ENCODE measurements at places on chromosomes 2 and 18.

DNA sequence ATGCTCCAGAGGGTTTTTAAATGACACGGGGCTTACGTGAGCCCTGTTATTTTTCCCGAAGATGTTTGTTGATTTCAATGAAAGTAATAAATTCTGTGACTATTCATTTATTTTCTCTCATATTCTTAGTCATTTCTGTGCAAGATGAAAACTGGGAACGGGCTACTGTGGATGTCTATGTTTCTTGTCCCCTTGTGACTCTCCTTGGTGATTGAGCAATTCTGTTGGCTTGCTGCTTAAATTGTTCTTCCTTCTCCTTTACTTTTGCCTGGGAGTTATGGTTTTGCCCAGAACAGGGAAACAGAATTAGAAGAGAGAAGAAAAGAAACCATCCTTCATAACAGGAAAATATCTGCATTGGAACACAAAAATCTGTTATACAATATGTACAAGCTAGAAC lies 508.2 kb upstream of the DSEL start:
- no peak for ATAC-seq

DNA sequence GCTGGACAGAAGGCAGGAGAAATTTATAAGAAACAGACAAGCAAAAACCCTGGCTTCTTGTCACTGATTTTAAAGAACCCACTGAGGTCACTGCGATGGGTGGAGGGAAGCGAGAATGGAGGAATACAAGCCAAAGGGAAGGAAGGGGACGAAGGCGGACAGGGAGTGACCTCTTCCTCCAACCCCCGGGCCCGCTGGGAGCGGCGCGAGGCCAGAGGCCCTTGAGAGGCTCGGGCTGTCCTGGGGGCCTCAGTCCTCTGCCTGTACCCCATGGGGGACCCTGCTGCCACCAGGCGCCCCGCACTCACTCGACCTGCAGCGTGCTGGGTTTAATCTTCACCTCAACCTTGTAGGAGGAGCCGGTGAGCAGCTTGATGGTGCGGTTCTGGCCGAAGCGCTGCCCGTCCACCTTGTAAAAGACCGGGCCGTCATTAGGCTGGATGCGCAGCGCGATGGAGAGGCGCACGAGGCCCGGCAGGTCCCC lies 793 bp downstream of the CNRIP1 start:
- ATAC-seq: no peak

GRCh38 chr18:6793455-6793854 lies 63.9 kb downstream of the ARHGAP28 start:
- no peak for ATAC-seq

GRCh38 chr2:165469417-165469816 lies at the start of gene CSRNP3:
TSS of gene CSRNP3 (plus strand) at chr2:165469698. CDS start at chr2:165595066, 125,368 bp downstream.
- ATAC-seq: no peak

Data from activated CD4-positive, CD25-positive, alpha-beta regulatory T cell treated with anti-CD3 and anti-CD28 coated beads, Interleukin-2, amount 50 U/mL, for 24 hours (primary cell).